H54 (cell line): ENCODE measurements at places on chromosomes 5 and 9.

DNA sequence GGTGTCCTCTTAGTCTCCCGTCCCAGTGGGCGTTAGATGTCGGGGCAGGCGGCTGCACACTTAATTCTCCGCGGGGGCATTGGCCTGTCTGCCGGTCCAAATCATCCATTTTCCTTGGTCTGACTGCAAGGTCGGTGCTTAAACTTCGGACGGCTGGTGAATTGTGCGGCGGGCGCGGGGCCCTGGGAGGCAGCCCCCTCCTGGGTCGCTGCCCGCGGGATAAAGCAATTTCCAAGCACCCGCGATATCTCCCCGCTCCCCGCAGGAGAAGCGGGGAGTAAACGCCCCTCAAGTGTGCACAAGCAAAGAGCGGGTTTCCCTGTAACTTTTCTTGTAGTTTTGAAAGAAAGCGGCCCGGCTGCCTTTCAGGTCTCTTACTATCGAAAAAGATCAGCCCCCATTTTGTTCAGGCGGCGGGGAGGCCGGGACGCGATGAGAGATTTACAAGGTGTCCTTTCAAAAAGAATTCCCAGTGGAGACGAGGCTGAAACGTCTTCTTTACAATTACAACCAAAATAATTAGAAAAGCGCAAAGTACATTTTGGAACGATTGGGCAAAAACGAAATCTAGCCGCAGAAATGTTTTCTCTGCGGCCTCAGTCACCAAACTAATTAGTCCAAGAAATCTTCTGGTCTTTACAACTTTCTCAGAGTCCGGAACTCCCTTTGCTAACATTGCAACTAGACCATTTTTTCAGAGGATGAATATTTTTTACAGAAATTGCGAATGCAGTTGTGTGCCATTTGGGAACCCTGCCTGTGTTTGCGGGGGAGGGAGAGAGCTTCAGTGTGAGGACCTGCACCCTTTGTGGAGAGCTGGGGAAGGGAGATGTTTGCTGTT is 1.8 kb downstream of the IRX1 start:
- no peak for DNase-seq

DNA sequence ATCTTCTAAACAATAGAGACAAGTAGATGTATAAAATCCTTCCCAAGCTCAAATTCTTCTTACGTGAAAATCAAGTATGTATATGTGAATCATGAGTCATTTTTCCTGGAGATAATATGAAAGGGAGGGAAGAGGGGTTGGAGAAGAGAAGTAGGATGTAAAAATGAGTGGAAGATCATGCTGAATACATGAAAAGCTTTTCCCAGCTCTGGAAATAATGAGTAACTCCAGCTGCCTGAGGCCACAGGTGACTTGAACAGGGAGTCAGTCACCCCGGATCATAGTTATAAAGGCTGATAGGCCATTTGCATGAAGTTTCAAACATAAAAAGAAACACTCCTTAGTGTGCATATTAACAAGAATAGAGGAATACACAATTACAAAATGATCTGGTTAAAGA is 486.7 kb downstream of the EFNA5 start:
- no peak for DNase-seq

- DNase-seq = no peak
Observed at GRCh38 chr5:176677209-176677939, 30.1 kb downstream of the TSPAN17 start.

DNA sequence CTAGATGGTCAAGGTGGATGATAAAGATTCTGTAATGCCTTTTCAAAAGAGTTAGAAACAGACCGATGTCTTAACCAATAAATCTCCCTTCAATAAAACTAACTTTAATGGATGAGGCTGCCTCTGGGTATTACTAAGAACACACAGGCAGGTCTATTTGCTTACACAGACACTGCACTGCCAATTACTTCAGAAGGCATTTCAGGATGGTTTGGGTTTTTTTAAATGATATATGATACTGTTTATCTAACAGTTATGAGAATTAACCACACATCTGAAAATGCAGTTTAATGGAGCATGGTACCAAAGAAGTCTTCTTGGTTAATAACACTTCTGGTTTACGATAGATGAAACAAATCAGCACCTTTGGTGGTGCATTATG is 367.9 kb upstream of the GRAMD2B start:
- DNase-seq = no peak

DNA sequence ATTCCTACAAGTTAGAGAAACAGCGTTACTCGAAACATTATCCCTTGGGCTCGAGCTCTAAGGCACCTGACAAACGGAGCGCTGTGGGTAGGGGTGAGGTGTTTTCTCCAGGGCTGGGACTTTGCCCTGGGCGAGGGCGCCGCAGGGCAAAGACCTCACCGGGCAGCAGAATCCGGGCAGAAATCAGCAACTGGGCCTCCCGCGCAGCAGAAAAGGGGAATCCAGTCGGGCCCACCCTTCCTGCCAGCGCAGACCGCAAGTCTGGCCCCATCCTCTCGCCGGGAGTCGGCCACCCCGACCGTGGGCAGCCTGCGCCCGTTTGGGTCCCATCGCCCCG is 430 bp upstream of the MSH3 start:
- peak; percentile 21 for DNase-seq

DNA sequence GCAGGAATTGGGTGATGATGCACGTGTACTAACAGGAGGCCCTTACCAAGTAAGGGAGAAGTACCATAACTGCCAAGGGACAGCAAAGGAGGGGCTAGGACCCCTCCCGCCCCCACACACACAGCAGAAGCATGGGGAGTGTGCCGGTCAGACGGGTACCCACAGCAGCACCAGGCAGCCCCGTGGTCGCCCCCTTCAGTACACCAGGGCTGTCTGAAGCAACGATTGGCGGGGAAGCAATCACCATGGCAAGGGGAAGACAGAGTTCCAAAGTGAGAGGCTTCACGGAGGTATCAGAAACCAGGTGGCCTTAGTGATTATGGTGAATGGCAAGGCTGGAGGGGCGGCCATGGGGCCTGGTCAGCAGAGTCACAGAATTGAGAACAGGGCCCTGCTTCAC is 72.2 kb downstream of the CAMSAP1 start:
- DNase-seq = no peak

DNA sequence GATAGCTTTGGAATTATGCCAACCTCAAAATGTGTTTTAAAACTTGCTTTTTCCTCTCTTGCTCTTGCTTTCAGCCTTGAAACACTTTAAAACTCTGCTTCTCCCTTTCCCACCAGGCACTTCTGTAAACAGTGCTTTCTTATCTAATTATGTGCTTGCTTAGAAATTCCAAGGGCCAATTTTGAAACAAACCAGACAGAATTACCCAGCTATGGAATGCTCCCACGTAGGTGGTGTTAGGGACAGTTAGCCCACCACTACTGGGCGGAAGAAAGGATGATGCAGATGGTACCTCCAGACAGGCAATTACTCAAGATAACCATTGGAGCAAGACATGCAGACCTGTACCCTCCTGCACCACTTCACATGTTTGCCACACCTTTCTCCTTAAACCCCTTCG is 523.0 kb upstream of the PTPRD start:
- no peak for DNase-seq

- DNase-seq = no peak
Observed at GRCh38 chr9:5062631-5063030, 77.6 kb downstream of the JAK2 start.

- peak; percentile 50 for DNase-seq
Observed at GRCh38 chr5:140246378-140247122, 56.4 kb downstream of the PFDN1 start.

GRCh38 chr5:38316544-38317224 is 58.3 kb downstream of the EGFLAM start:
- DNase-seq = no peak

DNA sequence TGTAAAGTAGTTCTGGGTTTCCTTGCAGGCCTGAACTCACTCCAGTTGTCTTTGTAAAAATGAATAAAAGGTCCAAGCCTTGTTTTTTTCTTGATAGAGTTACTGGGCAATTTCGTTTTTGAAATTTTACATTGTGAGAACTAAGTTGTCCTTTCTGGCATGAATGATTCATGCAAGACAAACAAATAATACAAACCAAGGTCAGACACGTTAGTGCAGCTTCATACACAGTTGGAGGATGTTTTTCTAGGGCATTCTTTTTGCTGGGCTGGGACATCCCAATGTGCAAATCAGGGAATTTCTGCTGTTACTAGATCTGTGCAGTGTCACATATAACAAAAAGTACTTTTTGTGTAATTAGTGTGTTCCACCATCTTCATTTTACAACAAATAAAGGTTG is 96.0 kb downstream of the MEGF10 start:
- no peak for DNase-seq

DNA sequence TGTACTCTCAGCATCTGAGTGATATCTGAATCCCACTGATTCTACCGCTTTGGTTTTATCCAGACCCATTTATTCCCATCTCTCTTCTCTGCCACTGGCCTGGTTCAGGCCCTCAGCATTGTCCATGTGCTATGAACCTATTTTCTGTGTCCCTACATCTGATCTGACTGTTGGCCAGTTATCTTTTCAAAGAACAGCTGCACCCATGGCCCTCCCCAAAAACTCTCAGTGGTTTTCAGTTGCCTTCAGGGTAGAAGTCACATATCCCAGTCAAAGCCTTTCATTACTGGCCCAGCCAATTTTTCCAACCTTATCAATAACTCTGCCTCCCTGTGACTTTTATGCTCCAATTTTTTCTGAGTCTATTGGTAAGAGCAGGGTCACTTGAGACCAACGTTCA is 297.0 kb downstream of the TRIM32 start:
- DNase-seq = no peak

GRCh38 chr9:73024601-73025034 is 71.8 kb upstream of the ALDH1A1 start:
- no peak for DNase-seq

- no peak for DNase-seq
Observed at GRCh38 chr5:124200381-124200780, 546.1 kb downstream of the ZNF608 start.

- no peak for DNase-seq
Observed at GRCh38 chr9:68750786-68751185, 45.7 kb downstream of the PIP5K1B start.

GRCh38 chr9:98062161-98062560 is 5.6 kb downstream of the NANS start:
- DNase-seq = no peak

- DNase-seq = no peak
Observed at GRCh38 chr5:173849908-173850307, 38.2 kb upstream of the CPEB4 start.
